Stimulated activated CD8-positive, alpha-beta memory T cell treated with anti-CD3 and anti-CD28 coated beads, Interleukin-4, amount 100 ng/mL, for 1 hour (primary cell): ENCODE measurements at places on chromosomes 13 and 19.

DNA sequence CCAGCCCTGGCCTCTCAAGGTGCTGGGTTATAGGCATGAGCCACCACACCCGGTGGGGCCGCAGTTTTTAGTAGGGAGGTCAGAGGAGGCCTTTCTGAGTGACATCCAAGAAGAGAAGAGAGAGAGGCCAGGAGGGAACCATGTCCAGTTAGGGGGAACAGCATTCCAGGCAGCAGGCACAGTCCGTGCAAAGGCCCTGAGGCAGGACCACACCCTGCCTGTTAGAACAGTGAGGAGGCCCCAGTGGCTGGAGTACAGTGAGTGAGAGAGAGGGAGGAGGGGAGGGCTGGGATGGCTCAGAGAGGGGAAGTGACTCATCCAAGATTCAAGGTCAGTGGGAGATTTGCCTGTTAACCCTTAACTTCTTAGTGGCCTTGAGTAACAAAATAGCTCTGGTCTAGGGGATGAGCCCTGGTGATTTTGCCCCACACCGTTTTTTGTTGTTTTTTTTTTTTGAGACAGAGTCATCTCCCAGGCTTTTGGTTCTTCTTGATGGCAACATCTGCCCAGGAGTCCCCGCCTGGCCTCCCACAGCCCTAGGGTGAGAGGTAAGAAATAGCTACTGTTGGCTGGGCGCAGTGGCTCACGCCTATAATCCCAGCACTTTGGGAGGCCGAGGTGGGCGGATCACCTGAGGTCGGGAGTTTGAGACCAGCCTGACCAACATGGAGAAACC lies 2.7 kb upstream of the PLIN3 start:
- no peak for DNase-seq

GRCh38 chr19:17420475-17420924 lies 653 bp downstream of the MVB12A start:
- no peak for DNase-seq

DNA sequence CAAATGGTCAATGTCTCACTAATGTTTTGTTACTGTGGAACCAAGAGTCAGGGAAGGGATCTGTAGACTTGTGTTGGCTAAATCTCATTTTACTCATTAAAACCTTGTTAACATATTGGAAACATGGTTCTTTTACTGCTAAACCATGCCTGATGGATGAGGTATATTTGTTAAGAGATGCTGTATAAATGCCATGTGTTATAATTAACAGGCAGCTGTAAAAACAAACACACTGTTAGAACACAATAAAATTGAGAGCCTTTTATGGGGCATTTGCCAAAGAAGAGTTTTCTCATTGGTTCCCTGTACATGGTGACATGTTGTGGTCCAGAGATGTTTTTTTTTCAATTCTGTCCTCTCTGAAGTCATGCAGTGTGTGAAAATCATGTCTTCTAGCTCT lies 121.9 kb downstream of the ESD start:
- DNase-seq, result no peak

DNA sequence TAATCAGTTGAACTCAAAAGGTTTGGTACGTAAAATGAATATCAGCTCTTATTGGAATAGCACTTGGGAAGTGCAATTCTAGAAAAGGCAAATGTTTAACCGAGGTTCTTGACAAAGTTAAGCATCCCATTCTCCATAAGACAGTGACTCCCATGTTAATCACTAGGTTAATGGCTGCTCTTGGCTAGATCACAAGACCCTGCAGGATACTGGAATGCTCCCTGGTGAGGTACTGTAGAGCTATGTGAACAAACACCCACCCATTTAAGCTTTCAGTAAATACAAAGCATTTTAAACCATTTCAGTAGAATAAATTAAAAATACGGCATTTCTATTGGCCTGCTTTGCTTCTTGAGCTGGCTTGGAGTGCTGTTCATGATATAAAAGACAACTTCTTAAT lies 56.5 kb downstream of the TDRD3 start:
- no peak for DNase-seq

DNA sequence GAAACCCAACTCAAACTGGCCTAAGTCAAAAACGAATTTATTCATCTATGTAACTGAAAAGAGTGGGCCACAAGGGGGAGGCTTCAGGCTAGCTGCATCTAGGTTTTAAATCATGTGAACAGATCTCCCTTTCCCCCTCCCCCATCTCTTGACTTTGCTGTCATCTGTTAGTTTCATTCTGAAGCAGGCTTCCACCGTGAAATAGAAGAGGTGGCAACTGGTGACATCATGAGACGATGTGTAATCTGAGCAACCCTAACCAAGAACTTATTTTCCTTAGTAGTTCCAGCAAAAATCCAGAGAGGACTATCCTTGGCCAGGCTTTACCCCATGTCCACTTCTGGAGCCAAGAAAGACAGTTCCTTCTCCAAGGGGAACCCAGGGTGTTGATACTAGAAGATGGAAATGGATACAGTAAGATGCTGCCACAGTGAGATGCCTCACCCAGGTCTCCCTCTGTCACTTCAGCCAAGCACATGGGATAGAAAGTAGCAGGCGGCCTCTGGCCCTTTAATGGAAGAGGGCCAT lies 9.4 kb downstream of the SAMD4B start:
- no peak for DNase-seq

GRCh38 chr19:33499671-33500506 lies 21.7 kb downstream of the PEPD start:
- no peak for DNase-seq

- no peak for DNase-seq
These were observed 2.9 kb downstream of the SHFL start for GRCh38 chr19:10088949-10089554.

DNA sequence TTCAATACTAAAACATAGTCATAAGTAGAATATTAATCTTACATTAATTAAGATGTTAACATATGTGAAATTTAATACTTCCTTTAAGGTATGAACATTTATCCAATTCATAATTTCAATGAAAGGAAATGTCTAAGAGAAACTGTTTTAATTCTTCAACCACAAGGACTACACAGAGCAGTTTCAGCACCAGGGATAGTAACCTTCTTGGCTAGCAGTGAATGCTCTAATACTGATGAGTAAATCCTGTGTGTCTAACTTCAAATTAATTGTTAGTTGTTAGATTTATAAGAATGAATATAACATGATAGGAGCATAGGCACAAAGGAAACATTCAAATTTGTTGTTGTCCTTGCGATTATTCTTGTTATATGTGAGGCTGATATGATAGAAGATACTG lies 15.6 kb upstream of the NBEA start:
- no peak for DNase-seq

DNA sequence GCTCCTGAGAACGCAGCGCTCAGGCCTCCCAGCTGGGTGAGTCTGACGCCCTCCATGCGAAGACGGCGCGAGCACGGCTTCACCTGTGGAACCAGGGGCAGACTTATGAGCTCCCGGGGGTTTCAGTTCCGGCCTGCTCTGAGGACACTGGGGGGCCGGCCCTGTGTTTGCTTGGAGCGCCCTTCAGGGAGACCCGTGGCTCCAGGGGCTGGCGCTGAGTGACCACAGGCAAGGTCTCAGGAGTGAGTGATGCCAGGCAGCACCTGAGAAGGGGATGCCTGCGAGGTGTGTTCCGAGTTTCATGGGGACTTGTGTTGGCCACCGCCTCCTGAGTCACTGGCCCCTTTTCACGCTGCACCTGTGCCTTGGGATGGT lies 4.5 kb downstream of the MCF2L start:
- no peak for DNase-seq

GRCh38 chr19:33323093-33323820 lies 20.9 kb upstream of the CEBPA start:
- DNase-seq, result no peak

DNA sequence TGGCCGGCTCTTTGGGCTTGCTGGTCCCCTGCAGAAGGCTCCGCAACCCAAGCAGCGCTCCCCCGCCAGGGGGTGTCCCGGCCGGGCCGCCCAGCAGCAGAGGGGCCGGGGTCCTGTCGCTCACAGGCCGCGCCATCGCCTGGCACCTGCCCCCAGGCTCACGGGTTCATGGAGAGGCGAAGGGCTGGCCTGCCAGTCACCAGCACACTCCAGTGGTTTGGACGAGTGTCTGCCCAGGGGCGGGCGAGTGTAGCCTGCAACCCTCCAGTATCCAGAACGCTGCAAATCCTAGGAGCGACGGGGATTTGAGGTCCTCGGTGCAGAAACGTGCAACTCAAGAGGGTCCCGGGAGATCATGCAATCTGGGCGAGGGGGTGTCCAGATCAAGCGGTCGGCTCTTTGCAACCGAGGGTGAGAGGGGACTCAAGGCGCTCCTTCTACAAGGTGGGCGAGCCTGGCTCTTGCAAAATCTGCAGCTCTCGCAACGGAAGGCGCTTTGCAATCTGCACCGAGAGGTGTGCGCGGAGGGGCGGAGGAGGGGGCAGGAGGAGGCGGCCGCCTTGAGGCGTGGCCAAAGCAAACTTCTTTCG lies at the start of gene DBP:
DBP (minus strand) TSS at position 521 of the 590 bp plus-strand sequence; CDS start at position 136, 385 bp downstream.
- DNase-seq, result no peak

DNA sequence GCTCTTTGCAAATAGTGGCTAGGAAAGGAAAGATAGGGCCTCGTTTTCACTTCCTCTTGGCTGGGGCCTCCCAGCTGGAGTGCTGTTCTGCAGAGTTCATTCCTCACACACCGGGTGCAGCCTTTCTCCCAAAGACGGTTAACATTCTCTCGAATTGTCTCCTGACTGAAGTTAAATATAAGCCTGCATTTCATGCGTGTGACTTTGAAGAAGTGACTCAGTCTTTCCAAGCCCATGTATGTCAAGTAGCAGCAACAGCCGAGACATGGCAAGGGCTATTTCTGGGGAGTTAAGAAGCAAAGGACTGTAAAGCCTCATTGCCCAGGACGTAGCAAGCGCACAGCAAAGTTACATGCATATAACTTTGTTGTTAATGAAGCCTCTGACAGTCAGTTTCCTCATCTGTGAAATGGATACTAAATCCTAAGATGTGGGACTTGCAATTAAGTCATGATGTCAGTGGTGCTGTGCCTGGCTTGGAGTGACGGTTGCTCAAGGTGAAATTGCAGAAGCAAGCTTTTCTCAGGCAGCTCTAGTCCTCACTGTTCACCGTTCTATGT lies 502.4 kb downstream of the MYO16 start:
- no peak for DNase-seq

DNA sequence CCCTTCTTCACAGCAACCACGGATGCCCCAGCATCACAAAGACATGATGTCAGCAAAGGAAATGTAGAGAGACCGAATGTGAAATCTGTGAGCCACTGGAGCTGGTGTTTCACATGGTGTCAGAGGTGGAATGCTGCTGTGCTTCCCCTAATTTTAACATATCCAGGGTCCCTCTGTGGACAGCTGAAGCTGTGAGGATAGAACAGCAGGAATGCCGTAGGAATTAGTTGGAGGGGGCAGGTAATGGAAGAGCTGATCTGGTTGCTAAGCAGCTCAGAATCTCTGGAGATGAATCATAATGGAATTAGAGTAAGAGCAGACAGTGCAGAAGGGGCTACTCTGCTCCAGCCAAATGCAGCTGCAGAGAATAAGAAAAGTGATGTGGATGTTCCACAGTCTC lies 68.9 kb upstream of the ZNF835 start:
- DNase-seq, result no peak

GRCh38 chr13:95552539-95553441 lies at the start of gene CLDN10:
TSS of gene CLDN10 (plus strand) at chr13:95552720. CDS start at chr13:95552754, 34 bp downstream.
- no peak for DNase-seq

- no peak for DNase-seq
These were observed 82.4 kb upstream of the STARD13 start for GRCh38 chr13:33367926-33368325.

- no peak for DNase-seq
These were observed 71.8 kb downstream of the CAB39L start for GRCh38 chr13:49371943-49372613.

DNA sequence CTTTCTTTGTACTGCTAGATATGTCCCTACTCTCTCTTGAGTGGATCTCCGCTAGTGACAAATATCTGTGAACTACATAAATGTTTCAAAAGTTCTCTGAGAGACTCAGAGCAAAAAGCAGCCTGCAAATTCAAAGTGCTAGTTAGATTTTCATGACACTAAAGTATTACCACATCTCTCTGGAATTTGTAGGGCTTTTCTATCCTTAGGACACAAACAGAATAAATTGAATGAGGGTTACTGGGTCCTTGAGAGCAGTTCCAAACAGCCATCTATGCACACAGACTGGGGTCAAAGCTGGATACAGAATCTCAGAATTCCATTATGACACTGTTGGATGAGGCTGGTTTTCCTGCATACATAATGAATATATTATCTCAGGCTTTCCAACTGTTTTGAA lies 953.2 kb downstream of the DIAPH3 start:
- DNase-seq, result no peak

DNA sequence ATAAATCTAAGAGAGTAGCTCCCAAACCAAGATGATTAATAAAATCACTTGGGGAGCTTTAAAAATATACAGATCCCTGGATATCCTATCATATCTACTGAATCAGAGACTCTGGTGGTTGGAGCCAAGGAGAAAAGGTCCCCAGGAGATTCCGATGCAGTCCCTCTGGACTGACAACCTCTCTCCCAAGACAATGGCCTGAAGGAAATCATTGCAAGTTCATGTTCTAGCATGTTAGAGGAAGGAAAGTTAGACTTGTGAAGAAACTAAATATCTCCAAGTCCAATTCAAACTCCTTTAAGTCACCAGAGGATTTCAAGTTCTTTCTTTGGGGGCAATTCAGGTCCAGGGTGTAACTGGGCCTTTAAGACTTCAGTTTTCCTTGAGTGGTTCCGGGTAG lies 84.7 kb upstream of the MEDAG start:
- DNase-seq, result no peak

GRCh38 chr19:12255372-12255771 lies 39.3 kb downstream of the ZNF44 start:
- no peak for DNase-seq

- DNase-seq, result no peak
These were observed 68.2 kb downstream of the COL4A1 start for GRCh38 chr13:110238818-110239195.

- no peak for DNase-seq
These were observed 45.5 kb downstream of the LYL1 start for GRCh38 chr19:13057147-13057572.

DNA sequence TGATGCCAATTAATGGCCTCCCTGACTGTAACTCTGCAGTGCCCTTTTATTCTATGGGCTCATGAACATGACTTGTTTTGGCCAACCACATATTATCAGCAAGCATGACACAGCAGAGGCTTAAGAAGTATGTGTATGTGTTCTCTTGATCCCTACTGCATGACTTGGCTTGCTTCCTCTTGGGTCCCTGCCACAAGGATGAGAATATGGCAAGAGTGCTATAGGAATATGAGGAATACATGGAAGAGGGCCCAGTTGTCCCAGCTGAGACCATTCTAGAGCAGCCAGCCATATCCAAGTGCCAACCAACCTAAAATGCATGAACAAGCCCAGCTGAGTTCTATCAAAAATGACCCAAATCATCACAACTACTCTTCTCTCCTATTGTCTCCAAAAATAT lies 576.7 kb upstream of the PCDH9 start:
- DNase-seq, result no peak

DNA sequence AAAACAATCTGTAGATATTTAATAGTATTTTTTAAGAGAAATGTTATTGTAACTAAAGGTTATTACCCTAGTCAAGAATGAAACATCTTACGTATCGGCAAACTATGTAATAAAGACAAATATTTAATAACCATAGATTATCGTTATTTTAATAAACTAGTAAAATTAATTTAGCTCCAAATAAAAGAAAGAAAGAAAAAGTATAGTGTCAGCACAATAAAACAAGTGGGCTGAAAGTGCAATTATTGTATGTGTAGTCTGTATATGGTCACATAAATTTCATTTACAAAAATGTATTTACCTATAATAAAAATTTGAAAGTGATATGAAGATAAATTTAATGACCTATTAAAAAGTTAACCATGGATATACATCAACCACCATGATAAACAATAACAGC lies 1258.4 kb upstream of the MIR17HG start:
- no peak for DNase-seq

- no peak for DNase-seq
These were observed 12.7 kb upstream of the HNRNPL start for GRCh38 chr19:38862321-38863059.

- DNase-seq, result no peak
These were observed 111.2 kb downstream of the KLF5 start for GRCh38 chr13:73169971-73170370.
